ENCODE measurements at places on chromosomes 7 and 10.

GRCh38 chr7:146397141-146397540 is 280.5 kb downstream of the CNTNAP2 start:
- no peak for DNase-seq

- DNase-seq: no peak
These were observed 46.6 kb upstream of the PODXL start for GRCh38 chr7:131602994-131603372.

- DNase-seq: no peak
These were observed 14.4 kb upstream of the PCBD1 start for GRCh38 chr10:70902661-70903261.

GRCh38 chr7:134028853-134029252 is 98.3 kb upstream of the LRGUK start:
- no peak for DNase-seq

GRCh38 chr10:98318861-98319260 is 50.9 kb upstream of the LOXL4 start:
- DNase-seq: no peak

GRCh38 chr10:81040031-81040430 is 502.3 kb downstream of the SH2D4B start:
- no peak for DNase-seq

- no peak for DNase-seq
These were observed 756.0 kb downstream of the KCNMA1 start for GRCh38 chr10:76881477-76882220.
